ENCODE measurements at places on chromosomes 6 and 20. TPM values are rescaled to one million over a fixed set of nuclear protein-coding genes. Genes with fewer than 3 reads are reported as not detected.

ABHD16B gene
- not detected for total RNA-seq

- DNase-seq, result no peak
These were observed 47.2 kb upstream of the SYNDIG1 start for GRCh38 chr20:24422091-24422760.

DNA sequence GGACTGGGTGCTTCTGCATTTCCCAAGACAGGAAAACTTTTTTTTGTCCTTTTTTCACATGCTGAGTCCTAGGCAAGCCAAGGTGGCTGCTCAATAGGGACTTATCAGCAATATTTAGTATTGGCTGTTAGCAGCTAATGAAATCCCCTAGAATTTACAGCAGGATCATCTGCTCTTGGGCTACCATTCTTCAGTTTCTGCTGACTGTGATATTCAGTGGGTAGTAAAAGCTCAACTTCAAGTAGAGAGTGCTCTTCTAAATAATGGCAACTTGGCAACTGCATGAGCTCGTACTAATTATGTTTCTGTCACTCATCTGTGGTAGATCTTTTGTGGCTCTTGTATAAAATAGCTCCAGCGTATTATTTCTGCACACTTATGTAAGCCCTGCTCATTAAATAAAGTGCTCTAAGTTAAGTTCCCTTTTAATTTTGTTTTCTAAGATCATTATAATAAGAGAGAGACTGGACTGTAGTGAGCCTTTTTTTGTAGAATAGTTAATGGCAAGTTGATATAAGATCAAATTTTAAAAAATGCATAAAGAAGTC lies 110.3 kb downstream of the SLC35F1 start:
- no peak for DNase-seq

DNA sequence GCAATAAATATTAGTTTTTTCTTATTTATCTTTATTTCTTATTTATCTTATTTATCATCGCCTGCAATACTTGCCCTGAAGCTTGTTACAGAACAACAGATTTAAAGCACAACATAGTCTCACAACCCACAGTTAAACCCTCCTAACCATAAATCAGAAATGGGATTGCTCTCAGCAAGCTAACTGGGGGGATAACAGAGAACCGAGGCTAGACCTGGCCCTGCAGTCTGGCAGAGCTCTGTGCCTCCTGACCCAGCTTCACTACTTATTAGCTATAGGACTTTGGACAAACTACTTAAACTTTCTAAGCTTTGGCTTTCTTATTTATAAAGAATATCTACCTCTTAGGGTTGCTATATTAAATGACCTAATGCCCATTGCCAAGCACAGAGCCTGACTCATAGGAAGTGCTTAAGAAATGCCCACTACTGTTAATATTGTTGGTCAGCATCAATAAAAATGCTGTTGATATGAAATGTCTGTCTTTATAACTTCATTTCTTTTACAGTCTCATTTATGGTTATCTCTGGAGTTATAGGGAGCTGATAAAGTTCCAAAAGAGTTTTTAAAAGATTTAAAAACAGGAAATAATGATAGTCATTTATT lies 87.9 kb upstream of the BEND6 start:
- DNase-seq, result no peak

B3GALT4 gene
- 6.1 TPM for total RNA-seq
